Kidney epithelial cell (primary cell): ENCODE measurements at places on chromosomes 1 and 21. TPM values are rescaled to one million over a fixed set of nuclear protein-coding genes. Genes with fewer than 3 reads are reported as not detected.

GRCh38 chr1:222168621-222169020, 379.3 kb downstream of the HHIPL2 start:
- DNase-seq = no peak

GRCh38 chr1:243706563-243706962, 143.5 kb downstream of the AKT3 start:
- no peak for DNase-seq

DNA sequence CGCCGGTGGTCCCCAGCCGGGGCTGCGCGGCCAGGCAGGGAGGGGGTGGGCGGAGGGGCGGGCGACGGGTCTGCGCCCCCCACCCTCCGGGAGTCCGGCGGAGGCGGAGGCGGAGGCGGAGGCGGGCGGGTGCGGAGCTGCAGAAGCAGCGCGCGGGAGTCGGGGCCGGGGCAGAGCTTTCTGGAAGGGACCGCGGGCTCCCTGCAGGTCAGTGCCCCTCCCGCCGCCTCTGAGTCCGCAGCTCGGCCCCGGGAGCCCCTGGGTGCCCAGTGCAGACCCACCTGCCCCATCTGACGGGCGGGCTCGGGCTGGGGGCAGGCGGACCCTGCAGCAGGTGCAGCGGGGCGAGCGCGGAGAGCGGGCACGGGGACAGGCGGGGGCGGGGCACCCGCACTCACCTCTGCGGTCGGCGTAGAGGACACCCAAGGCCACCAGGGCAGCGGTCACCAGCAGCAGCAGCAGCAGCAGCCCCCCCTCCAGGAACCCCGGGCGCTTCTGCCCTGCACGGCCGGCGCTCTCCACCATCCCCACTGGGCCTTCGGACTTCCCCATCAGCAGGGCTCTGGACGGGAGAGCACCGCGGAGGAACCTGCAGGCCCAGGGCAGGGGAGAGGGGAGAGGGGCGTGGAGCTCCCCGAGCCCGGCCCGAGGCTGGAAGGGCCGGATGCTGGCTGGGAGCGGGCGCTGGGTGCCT, 3.7 kb downstream of the MMEL1 start:
- DNase-seq = no peak

DNA sequence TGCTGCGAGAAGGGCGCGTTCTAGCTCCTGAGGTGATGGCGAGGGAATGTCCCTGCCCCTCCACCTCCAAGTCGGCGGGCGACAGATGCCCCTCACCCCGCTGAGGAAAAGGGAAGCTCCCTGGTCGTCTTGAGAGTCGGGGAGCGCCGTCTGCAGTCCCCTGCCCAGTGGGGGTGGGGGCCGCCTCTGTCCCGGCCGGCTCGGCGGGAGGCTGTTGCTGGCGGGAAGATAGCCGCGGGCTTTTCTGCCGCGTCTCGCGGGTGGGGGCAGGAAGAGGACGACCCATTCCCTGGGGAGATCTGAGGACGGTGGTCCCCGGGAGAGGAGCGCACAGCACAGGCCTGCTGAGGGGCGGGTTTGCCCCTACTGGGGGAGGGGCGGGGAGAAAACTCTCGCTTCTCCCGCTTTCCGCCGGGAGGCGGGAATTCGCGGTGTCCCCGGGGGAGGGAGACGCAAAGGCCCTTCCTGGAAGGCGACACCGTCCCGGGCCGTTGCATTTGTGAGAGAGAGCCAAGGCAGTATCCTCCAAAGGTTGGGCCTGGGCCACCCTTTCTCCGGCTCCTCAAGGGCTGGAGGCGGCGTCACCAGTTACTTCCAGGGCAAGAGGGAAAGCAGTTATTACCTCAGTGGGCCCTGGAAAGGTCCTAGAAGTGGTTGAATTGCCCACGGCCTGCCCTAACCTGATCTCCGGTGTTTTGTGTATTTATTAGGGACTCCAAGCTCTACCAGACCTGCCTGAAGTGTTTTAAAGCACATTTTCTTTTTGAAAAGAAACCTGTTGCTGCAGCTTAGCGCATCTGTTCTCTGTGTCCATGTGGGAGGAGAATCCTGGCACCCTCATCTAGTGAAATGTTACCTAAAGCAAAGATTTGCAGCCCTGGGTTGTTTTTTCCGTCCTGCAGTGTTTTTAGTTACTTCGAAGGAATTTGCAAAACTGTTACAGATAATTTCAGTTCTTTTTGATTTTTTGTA, 648 bp downstream of the S100PBP start:
- no peak for DNase-seq

- no peak for DNase-seq
Observed at GRCh38 chr21:41653243-41653953, 113.5 kb downstream of the RIPK4 start.

MANEAL gene
- total RNA-seq = 6.4 and 8.7 TPM in 2 replicates

MIA3 gene
- total RNA-seq = 34.6 and 39.6 TPM in 2 replicates

S100A6 gene
- 754 and 920 TPM in 2 replicates for total RNA-seq
